Large intestine (tissue), 12 donors: ENCODE measurements at places on chromosomes 11 and 22. TPM values are rescaled to one million over a fixed set of nuclear protein-coding genes. Genes with fewer than 3 reads are reported as not detected.
A peak's percentile ranks its signal among the peaks of the same experiment; 100 is the strongest.

DNA sequence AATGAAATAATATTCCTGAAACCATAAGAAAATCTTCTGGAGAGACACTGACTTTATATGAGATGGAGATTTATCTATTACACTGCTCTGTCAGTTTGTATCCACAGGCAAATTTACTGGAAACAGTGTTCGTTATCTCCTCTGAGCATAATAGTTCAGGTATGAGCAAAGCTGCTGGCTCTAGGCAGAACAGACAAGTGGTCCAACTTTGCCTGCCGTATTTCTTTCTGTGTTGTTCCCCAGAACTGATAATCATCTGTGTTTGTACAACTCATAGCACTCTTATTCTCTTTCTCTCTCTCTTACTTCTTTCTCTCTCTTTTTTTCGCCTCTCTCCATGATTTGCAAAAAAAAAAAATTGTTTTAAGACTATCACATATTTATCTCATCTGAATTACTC, 623.8 kb upstream of the CHORDC1 start:
- DNase-seq, result no peak

DNA sequence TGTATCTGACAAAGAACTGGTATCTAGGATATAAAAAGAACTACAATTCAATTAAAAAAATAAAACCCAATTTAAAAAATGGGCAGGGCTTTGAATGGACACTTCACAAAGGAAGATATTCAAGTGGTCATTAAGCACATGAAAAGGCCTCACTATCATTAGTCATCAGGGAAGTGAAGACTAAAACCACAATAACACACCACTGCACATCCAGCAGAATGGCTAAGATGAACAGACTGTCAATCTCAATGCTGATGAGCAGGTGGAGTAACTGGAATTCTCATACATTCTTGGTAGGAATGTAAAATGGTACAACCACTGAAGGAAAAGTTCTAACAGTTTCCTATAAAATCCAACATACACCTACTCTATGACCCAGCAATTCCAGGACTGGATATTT, 8.9 kb downstream of the HPS4 start:
- no peak for DNase-seq

Gene SHANK3
- polyA plus RNA-seq, result 16.7 TPM

DNA sequence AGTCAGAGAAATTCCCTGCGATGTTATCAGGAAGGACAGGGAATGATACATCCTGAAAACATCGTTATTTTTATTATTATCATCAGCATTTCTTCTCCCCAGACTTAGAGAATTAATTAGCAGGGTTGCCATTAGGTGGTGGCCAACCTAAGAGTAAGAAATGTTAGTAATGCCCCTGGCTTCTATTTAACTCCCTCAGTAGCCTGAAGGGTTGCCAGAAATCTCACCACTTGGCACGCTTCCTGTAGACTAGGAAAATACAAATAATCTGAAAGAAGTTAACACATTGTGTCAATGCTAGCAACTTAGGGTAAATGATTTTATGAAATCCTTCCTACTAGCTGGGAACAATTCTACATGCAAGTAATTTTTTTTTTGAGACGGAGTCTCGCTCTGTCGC, 45.5 kb downstream of the ENDOD1 start:
- no peak for DNase-seq

Gene LUZP2
- polyA plus RNA-seq, result 2.8 TPM

GRCh38 chr22:27110665-27111451, 453.5 kb downstream of the MIAT start:
- peak; percentile 12 for DNase-seq

DNA sequence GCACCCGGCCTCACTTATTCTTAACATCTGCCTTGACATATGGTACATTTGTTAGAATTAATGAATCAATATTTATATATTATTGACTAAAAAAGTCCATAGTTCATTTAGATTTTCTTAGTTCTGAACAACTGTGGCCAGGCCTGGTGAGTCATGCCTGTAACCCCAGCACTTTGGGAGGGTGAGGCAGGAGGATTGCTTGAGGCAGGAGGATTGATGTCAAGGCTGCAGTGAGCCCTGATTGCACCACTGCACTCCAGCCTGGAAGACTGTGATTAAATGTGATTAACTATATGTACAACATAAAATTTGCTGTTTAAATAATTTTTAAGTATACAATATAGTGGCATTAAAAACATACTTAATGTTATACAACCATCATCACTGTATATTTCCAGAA, 5.6 kb downstream of the UVRAG start:
- DNase-seq, result no peak

GRCh38 chr11:94876645-94877442, 96.5 kb downstream of the CWC15 start:
- DNase-seq, result peak; percentile 72

Gene SUSD2
- polyA plus RNA-seq, result 36.9 TPM

Gene PGR
- polyA plus RNA-seq, result under 0.01 TPM

Gene OMP
- polyA plus RNA-seq, result 1.1 TPM

DNA sequence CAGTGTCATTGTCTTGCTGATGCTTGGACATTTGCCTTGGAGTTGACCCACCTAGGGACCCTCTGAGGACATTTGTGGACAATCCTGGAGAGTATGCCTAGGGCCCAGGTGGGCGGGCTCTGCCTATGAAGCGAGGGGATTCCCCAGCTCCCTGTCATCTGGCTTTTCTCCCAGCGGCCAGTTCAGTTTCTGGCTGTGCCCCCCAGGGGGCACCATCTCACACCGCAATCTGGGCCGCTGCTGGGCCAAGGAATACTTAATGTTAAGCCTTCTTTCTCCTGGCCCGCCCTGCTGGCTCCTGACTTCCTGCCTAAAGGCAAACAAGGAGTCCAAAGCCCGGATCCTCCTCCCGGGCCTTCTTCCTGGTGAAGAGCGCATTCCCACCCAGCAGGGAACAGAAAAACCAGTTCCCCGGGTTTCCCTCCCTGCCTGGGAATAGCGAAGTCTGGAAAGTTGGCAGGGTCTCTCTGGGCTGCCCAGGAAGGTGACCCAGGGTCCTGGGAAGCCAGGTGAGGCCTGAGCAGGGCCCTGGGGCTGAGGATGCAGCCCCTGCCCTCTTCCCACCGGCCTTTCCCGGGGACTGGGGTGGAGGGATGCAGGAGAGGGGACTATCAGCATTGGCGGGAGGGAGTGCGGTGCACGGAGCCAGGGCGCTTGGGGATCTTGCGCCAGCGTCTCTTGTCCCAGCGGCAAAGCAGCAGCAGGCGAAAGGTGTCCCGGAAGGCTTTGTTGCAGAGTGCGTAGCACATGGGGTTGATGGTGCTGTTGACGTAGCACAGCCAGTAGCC, 11.9 kb downstream of the CHRM1 start:
- DNase-seq, result peak; percentile 88

- peak; percentile 96 for DNase-seq
Observed at GRCh38 chr11:117907276-117908108, 21.7 kb downstream of the TMPRSS13 start.

Gene RASL10A
- 1.0 TPM for polyA plus RNA-seq

Gene LIF
- polyA plus RNA-seq, result 27.6 TPM

DNA sequence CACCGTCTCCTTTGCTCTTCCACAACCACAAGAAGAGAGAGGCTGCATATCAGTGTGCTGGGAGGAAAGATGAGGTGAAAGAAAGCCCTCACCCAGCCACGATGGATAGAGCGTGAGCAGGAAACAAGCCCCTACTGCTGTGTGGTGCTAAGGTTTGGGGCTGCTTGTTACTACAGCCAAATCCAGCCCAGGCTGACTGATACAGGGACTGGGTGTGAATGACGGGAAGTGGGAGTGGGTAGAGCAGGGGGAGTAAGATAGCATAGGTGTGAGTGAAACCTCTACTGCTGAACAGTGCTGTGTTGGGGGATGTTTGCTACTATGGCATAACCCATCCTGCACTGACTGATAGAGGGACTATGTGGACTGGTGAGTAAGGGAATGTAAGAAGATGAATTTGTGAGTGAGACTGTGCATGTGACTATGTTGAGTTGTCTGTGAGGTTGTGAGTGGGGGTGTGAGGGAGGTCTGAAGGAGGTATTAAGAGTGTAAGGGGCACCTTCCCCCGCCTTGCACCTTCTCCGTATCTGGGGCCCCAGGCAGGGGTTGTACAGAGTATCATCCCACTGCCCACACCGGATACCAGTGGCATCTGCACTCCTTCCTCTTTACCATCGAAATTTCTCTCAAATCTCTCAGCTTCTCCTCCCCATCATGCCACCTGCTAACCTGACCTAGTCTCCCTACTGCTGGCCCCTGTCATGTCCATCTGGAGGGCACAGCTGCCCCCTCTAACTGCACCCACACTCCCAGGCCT, 91.5 kb downstream of the MN1 start:
- no peak for DNase-seq

Gene TNNI2
- polyA plus RNA-seq, result 5.2 TPM

Gene ALDH3B2
- polyA plus RNA-seq, result not detected

Gene KCNJ1
- not detected for polyA plus RNA-seq

- DNase-seq, result no peak
Observed at GRCh38 chr11:71173709-71174108, 78.7 kb downstream of the SHANK2 start.

Gene TPH1
- polyA plus RNA-seq, result 16.1 TPM

DNA sequence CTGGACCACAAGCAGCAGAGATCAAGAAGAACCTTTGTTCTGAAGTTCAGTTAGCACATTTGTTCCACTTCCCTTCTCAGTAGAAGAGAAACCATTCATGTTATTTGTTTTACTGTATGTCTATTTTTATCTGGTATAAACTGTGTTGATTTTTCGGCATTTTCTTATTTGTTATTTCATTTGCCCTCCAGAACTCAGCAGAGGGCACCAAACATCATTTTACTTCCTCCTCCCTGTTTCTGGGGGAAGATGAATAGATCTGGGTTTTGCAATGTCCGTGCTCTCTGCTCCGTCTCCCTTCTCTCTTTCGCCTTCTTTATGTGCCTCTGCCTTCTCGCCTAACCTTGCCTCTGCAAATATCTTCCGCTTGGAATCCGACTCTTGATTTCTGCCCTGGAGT, 366.9 kb downstream of the NTM start:
- no peak for DNase-seq

Gene CCDC73
- 0.10 TPM for polyA plus RNA-seq

Gene KCNJ4
- polyA plus RNA-seq, result 2.1 TPM
